Natural killer cell treated with Interleukin-12 subunit alpha and Interleukin-12 subunit beta and Interleukin-15 and Interleukin-18, amount 100 ng/mL, for 72 hours (primary cell): ENCODE measurements at places on chromosomes 3 and 15.
A peak's percentile ranks its signal among the peaks of the same experiment; 100 is the strongest.

DNA sequence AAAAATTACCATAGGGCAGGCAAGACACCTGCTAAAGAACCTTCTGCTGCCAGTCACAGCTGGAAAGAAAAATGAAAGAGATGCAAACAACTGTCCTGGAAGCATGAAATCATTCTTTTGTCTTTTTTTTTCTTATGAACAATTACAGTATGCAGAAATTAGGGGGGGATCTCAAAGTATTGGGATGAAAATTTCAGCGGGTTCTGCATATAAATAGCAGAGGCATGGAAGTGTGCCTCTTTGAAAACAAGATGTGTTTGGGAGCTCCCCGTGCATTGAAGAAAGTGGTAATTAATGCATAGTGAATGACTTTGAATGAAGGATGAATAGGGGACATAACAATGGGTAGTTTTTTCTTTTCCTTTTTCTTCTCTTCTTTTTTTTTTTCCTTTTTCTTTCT, 431.2 kb downstream of the SOX2 start:
- DNase-seq = no peak

GRCh38 chr3:134850761-134851160, 55.7 kb downstream of the EPHB1 start:
- DNase-seq = no peak

DNA sequence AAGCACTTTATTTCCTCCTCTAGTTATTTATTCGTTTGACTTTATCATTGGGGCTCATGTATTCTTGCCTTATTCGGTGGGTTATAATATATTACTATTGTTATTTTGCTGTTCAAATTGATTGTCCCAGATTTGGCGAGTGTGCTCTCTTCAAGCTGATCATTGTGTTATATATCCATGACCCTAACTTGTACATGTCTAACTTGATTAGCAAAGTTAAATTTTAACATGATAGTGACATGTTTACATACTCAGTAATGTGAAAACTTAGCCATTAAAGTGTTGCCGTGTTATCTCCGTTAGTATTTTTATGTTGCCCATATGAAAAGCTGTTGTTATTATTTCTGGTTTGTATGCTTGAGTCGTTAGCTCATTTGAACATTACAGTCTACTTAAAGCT, 327.9 kb downstream of the PTPRG start:
- DNase-seq = no peak

DNA sequence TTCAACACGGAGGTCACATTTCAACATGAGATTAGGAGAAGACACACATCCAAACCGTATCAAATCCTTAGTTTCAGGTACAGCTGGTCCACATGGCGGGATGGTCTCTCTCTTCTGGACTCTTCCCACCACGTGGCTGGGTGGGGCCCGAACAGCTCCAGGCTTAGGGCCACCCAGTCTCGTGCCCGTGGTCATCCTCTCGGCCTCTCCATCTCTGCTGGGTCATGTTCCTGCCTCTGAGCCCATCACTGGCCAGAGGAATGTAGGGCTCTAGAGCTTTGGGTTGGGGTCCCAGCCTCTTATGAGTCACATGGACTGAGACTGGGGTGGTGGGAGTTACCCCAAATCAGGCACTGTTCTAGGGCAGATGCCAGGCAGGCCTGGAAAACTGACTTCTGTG, 12.2 kb downstream of the SYNM start:
- no peak for DNase-seq

DNA sequence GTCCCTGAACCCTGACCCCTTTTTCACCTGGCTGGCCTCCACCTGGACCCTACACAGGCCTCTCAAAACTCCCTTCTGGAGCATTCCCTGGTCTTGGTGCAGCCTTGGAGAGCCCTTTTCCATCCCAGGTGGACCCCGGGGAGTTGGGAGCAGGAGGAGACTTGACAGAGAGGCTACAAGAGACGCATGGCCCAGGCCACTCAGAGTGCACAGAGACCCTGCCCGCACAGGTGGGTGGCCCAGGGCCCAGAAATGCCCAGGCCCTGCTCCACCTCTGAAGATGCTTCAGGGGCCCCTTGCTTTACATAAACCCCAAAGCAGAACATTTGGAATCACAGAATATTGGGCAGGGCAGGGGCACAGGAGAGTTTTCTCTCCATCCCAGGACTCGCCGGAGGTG, 34.4 kb downstream of the CYP11A1 start:
- no peak for DNase-seq

- DNase-seq = no peak
These were observed 193.3 kb upstream of the CTDSPL start for GRCh38 chr3:37668431-37668817.

- no peak for DNase-seq
These were observed 27.6 kb upstream of the ST6GAL1 start for GRCh38 chr3:186902713-186903112.

DNA sequence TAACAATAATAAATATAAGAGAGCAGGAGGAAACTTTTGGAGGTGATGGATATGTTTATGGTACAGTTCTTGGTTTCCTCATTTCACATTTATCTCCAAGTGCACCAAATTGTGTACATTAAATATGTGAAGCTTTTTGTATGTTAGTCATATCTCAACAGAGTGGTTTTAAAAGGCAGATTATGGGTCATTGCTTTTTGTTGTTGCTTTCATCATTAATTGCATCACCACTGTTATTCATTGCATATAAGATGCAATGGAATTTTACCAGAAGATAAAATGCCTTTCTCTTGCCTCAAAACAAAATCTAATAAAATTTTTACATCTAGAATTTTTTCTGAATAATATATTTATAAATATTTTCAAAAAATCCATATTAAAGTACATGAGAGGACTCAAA, 1198.9 kb upstream of the GBE1 start:
- no peak for DNase-seq

GRCh38 chr3:43255662-43256061, 30.7 kb upstream of the SNRK start:
- DNase-seq = no peak

DNA sequence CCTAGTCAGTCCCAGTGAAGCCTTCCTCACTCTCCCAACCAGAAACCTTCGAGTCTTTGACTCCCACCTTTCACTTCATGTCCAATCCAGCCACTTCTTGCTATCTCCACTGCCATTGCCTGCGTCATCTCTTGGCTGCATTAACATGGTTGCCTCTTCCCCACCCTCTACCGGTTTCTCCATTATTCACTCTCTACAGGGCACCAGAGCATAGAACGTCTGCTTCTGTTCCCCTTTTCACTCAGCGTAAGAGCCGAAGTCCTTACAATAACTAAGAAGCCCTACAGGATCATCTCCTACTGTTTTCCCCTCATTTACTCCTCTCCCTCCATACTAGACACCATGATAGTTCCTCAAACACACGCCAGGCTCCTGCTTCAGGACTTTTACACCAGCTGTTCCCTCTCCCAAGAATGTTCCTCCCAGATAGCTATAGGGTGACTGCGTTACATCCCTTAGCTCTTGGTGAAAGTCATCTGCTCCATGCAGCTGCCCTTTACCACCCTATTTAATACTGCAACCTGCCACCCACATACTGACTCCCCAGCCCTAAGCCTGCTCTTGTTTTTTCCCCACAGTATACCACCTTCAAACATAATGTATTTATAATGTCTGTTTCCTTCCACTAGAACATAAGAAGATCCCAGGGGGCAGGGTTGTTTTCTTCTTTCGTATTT, 30.9 kb downstream of the RCN2 start:
- DNase-seq = no peak

GRCh38 chr15:22916606-22917350, 63.4 kb downstream of the CYFIP1 start:
- DNase-seq = peak; percentile 49

DNA sequence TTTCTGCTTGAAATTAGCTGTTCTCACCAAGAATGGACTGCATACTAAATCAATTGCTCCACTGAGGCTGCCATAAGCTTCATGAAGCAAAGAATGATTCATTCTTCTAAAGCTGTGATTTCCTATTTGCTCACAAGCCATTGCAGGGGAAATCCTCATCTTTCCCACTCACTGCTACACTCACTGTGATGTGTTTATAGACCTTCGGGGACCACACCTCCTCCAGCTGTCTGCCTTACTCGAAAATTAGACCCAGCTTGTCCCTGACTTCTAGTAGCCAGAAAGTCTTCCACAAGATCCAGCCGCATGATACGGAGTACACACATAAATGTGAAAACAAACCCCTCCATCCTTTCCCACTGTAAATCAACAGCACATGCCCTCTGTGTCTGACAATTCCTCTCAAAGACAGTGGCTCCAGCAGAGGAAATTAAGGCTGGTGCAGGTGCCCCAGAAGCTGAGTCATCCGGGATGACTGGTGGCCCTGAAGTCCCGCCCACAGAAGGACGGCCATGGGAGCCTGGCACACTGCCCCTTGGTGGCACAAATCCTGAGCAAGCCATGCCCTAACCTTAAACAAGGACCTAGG, 172.0 kb downstream of the STT3B start:
- DNase-seq = peak; percentile 72

DNA sequence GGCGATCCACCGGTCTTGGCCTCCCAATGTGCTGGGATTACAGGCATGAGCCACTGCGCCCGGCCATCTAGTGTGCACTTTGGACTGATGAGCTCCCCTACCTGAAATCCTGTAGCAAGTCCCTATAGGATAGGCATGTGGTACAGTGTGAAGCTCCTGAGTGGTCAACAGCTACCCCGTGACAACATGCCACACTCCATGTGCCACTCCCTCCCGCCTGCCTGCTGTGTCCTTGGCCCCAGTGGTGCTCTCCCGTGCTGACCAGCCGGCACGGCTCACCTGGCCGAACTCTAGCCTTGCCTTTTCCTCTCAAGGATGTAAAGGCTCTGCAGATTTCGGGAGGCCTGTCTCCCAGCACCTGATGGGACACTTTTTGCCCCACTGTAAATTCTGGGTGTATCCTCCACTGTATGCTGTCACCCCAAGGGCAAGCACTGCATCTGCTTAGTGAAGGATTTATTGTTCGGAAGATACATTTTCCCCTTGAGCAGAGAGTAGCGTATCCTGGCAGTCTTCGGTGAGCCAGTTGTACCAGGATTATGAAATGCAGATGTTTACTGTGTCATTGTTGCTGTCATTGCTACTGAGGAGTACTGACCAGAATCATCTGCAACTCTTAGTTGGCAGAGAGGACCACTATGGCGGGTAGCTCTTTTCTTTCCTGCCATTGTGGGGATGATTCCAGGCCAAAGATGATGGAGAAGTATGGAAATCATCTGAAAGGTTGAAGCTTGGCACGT, 64.7 kb downstream of the IGF1R start:
- DNase-seq = no peak

DNA sequence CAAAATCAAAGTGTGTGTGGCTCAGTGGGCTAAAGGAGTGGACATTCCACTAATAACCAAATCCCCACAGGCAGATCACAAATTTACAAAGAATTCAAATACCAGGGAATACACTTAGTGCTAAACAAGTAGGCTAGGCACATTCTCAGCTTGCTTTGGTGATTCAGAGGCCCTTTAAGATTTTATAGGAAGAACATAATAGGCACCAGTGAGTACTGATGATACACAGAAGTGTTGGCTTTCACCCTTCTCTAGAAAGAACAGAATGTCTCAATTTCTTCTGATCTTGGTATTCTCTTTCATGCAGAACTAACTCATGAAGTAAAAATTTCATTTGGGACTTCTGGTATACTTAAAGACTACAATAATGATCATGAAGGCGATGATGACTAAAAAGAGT, 55.0 kb downstream of the POLR2M start:
- DNase-seq = no peak

DNA sequence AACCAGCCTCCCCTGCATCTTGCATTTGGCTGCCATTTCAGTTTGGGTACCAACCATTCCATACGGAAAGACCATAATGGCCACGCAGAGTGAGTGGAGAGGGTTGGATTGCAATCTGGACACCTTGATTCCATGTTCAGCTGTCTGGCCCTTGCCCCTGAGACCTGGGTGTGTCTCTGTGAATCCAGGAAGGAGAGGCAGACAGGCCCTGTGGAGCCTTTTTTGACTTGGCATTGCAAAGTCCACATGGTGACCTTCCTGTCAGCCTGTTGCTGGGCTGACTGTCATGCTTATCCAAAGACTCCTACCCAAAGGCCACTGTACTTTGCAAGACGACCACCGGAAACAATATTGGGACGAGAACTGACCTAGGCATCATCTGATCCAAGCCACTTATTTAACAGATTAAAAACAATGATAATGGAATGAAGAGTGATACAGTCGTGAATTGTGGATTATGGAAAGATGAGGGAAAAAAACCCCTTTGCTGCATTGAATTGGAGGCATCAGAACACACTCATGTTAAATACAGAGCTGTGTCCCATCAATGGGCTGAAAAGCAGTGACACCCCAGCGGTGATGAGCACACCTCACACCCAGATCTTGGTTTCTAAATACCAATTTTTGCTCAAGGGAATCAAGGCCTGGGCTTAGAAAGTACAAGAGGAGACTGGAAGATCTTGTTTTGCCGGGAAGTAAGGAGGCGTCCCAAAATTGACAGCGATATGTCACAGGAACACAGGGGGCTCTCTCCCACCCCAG, 86.0 kb downstream of the LRRK1 start:
- peak; percentile 25 for DNase-seq
